H9 (cell line): ENCODE measurements at places on chromosomes 1 and 21. TPM values are rescaled to one million over a fixed set of nuclear protein-coding genes. Genes with fewer than 3 reads are reported as not detected.

DPYD gene
- total RNA-seq, result 0.22 and 0.37 TPM in 2 replicates

DNA sequence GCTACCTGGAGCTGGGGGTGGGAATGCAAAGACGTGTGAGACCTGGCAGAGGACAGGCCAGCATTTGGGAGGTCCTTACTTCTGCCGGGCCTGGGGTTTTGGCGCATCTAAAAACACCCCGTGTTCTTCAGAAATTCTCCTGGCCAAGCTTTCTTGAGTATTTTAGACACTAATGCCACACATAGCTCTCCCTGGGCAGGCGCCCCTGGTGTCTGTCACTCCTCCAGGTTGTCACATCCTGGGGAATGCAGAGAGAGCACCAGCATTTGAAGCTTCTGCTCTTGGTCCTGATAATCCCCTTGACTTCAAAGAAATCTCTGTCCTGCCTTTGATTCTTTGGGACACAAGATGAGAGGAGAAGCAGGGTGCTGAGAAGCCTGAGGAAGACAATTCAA lies 6.0 kb downstream of the CAPN9 start:
- no peak for DNase-seq

- DNase-seq, result no peak
Measured at GRCh38 chr1:103467100-103467499, 58.4 kb upstream of the RNPC3 start.

- DNase-seq, result no peak
Measured at GRCh38 chr1:101150670-101151069, 86.1 kb upstream of the S1PR1 start.

- DNase-seq, result peak; percentile 82
Measured at GRCh38 chr1:32761253-32761877, 55.8 kb downstream of the YARS1 start.
